SK-N-DZ (cell line): ENCODE measurements at places on chromosomes 16 and 17.

GRCh38 chr16:2701272-2701671 lies 18.8 kb downstream of the PRSS27 start:
- no peak for DNase-seq

- DNase-seq: no peak
These were observed 333.0 kb downstream of the SEC14L1 start for GRCh38 chr17:77473615-77474226.

- DNase-seq: no peak
These were observed 10.6 kb upstream of the CD300A start for GRCh38 chr17:74455821-74456220.

DNA sequence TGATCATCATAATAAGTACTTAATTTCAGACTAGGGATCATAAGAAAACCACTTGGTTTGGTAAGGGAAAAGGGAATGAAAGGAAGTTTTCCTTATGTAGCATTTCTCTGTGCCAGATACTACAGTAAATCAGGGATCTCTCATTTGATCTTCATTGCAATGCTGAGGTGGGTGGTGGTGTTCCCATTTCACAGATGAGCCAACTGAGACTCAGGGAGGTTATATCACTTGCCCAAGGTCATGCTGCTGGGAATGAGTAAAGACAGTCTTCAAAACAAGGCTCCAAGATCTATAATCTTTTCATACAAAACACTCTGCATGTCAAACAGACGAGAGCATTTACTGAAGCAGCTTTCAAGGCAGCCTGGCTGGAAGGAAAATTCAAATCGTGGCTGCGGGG lies 124.6 kb downstream of the GP2 start:
- no peak for DNase-seq

GRCh38 chr16:80976946-80977345 lies 29.7 kb downstream of the CMC2 start:
- DNase-seq: no peak

DNA sequence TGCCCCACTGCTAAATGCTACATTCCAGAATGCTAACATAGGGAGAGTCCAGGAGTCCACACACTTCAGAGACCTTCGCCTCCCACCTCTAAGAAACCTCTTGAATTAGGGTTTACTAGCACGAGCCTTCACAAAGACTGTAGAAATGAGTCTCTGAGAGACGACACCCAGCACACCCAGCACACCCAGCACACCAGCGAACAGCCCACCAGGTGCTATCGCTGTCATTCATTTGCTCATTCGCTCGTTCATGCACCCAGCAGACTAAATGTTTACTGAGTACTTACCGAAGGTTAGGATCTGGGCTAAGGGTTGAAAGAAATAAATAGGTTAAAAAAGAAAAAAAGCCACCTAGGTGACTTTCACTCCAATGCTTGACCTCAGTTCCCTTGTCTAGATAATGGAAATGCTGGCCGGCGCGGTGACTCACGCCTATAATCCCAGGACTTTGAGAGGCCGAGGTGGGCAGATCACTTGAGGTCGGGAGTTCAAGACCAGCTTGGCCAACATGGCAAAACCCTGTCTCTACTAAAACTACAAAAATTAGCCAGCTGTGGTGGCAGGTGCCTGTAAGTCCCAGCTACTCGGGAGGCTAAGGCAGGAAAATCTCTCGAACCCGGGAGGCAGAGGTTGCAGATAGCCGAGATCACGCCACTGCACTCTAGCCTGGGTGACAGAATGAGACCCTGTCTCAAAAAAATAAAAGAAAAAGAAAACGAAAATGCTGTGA lies 100.8 kb downstream of the ADCY9 start:
- no peak for DNase-seq

DNA sequence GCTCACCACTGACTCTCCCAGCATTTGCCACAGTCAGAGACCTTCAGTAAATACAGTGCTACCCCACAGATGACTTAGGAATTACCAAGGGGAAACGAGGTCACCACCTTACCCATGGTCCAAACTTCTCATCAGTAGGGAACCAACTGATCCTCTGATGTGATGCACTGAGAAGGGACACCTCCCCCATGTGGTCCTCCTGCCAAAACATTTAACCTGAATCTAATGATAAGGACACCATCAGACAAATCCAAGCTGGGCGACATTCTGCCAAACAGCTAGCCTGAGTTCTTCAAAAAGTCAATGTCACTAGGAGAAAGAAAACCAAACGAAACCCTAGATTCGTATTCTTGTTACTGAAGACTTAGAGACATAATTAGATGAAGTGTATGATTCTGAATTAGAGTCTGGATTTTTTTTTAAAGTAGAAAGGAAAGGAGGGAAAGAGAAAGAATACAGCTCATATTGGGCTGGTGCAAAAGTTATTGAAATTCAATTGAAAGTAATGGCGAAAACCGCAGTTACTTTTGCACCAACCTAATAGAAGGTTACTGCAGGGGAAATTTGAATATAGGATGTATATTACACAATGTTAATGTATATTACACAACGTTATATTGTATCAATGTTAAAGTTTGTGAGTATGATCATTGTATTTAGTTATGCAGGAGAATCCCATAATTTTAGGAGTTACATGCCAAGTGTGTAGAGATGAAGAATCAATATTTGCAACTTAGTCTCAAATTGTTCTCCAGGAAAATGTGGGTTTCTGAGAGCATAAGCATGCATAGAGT lies 2.3 kb upstream of the CSNK2A2 start:
- no peak for DNase-seq

GRCh38 chr16:58499615-58500351 lies at the start of gene NDRG4:
Gene NDRG4, plus strand, starts transcription at chr16:58500143. Its CDS starts 106 bp downstream, at chr16:58500249.
- peak; percentile 98 for DNase-seq

GRCh38 chr16:5002699-5003143 lies 31.0 kb downstream of the NAGPA start:
- DNase-seq: no peak

GRCh38 chr16:10321407-10322387 lies 64.2 kb upstream of the ATF7IP2 start:
- DNase-seq: no peak

- DNase-seq: no peak
These were observed 24.9 kb downstream of the RARA start for GRCh38 chr17:40333781-40334448.

DNA sequence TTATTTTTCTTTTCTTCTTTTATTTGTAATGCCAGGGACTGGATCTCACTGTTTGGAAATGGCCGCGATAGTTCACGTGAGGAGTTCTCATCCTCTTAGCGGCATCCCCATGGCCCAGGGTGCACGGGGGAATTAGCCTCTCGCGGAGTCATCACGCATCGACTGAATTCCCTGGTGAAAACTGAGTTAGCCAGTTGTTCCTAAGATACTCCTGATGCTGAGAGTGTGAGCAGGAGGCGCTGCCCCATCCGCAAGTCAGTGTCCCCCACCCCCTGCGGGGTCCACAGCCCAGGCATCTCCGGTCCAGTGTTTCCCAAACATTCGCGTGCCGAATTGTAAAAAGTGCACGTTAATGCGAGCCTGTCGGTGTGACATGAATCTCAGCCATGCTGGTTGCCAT lies 277.2 kb downstream of the CPPED1 start:
- no peak for DNase-seq

GRCh38 chr16:85250609-85251223 lies 138.4 kb upstream of the CIBAR2 start:
- no peak for DNase-seq
